ENCODE measurements at places on chromosomes 13 and 19.

DNA sequence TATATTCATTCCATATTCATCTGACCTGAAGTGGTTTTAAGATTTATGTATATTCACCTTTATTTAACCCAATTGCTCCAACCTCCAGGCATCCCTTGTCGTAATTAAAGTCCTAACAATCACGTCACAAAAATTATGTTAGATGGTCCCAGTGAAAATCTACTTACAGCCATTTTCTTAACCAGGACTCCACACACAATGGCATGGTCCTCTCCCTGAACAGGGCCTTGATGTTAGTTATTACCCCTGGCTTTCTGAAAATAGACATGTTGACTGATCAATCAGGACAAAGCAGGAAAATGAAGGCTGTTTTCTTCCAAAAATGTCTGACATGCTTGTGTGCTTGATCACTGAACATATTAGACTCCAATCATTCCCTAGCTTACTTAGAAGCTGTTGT, 542.7 kb upstream of the SLITRK5 start:
- DNase-seq: no peak

DNA sequence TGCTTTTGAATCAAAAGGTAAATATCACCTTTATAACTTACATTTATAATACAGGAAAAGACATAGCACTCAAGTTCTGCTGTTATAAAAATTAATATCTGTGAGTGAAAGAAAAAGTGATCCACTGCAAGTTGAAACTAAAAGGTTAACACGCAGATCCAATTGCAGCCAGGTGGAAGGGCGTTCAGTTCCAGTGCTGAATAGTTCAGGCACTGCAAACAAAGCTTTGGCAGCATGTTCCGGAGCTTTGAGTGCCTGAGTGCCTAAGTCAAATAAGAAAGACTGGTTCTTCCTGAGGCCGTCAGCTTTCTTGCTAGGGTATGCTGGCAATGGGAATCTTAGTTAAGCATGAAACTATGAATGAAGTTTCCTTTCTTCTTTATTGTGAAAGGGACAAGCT, 200.3 kb downstream of the LMO7 start:
- no peak for DNase-seq

DNA sequence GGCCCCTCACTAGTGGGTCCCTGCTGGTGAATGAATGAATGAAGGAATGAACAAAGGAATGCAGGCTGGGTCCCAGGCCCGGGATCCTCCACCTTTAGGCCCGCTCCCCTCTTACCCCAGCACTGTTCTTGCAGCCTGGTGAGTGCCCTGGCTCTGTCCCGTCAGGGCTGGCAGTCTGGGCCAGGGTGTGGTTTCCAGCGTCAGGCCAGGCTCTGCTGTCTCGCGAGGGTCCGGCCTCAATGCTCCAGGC, 317 bp downstream of the LYL1 start:
- DNase-seq: no peak

GRCh38 chr19:4016903-4017638, 9.5 kb downstream of the PIAS4 start:
- no peak for DNase-seq

- DNase-seq: no peak
These were observed 11.7 kb upstream of the ADGRE5 start for GRCh38 chr19:14369399-14370168.

DNA sequence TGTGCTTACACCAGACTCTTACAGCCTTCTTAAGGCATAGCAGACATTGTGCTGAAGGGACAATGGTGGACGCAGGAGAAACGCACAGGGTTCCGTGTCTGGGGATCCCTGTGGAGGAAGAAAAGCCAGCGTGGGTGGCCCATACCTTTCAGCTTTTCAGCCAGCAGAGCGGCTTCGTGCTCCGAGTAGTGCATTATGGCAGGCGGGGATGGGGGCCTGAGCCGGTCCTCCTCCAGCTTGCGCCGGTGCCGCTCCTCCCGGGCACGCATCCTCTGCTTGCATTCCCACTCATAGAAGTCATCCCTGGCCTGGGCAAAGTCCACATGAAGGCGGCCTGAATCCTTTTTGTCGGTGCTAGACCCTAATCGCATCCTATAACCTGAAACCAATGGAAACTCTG, 332.4 kb downstream of the DNAJC15 start:
- no peak for DNase-seq

DNA sequence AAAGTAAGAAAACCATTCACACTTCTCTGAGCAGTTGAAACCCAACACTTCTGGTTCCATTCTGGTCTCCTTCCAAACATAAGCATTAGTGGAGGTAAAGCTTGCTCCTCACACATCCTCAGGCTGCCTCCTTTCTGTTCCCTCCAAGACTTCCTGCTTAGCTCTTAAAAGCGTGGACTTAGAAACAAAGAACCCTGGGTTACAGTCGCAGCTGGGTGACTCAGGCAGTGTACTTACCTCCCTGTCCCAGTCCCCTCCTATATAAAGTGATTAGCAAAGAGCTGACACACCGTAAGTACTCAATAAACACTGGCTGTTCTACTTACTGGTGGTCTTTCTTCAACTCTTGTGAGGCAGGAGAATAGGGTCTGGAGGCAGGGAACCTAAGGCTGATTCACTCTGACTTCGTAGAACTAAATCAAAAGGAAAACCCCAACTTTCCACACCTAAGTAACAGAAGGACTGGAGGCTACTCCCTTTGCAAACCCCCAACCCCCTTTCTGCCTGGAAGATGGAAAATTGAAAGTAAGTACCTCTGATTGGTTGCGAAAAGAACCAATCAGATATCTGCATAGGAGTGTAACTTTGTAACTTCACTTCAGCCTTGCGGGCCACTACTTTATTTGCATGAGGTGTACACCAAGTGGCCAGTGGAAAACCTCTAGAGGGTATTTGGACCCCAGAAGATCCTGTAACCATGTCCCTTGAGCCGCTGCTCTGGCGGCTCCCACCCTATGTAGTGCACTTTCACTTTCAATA, 165.4 kb downstream of the SUCLA2 start:
- no peak for DNase-seq

GRCh38 chr19:10317045-10317856, 1.4 kb upstream of the FDX2 start:
- DNase-seq: no peak

DNA sequence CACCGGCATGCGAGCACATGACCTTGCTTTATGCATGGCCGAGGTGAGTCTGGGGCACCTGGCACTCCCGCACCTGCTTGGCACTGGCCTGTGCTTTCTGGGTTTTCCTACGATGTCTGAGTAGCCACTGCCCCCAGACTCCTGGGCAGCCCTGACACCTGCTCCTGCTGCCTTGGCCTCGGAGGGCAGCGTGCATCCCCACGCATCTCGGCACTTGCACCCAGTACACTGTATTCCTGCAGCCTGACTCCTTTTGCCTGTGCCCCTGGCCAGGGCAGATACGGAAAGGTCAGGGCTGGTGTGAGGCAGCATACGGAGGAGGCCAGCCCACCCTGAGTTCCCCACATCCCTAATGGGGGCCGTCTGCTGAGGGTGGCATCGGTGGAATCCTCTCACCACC, 340.6 kb downstream of the TEX29 start:
- DNase-seq: peak; percentile 31

DNA sequence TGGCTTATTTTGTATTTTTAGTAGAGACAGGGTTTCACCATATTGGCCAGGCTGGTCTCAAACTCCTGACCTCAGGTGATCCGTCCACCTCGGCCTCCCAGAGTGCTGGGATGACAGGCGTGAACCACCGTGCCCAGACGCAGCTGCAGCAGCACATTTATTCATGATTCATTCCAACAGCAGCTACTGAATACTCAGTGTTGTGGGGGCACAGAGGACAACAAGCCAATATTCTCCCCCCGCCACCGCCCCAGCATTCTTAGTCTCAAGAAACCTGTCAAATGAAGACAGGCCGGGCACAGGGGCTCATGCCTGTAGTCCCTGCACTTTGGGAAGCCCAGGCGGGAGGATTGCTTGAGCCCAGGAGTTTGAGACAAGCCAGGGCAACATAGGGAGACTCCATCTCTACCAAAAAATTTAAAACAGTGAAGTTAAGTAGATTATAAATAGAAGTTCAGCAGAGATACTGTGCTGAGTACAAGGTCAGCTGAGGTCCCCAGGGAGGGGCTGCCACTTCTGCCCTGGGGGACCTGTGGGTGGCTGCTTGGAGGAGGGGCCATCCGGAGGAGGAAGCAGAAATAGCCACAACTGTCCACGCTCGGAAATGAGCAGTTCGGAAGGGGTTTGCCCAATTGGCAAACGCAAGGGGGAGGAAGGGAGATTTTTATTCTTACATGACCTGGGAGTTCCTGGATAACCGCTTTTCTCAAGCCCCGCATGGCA, 4.3 kb downstream of the DOT1L start:
- no peak for DNase-seq

Data from vagina (tissue), 2 donors.